ENCODE measurements at places on chromosomes 12 and 14.

- DNase-seq: no peak
Measured at GRCh38 chr12:130783110-130783715, 55.8 kb downstream of the STX2 start.

DNA sequence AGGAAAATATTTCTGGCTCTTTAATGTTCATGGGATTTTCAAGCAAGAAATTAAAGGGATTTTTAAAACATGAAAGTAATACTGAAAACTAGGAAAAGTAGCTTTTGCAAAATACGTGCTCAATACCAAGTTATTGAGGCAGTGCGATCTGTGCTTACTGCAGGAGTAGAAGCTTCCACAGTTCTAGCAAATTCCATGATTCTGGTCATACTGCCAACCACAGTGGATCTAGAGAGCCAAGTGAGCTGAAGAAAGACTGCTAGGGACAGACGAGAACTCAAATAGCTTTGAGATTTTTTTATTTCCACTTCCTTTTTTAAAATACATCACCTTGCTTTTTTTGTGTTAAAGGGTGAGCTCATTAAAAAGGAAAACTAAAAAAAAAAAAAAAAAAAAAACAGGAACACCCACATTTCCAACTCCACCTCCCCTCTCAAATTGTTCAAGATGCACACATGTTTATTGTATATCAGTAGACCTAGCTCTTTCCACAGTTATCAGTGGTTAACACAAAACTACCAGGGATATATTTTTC, 26.2 kb downstream of the EGLN3 start:
- no peak for DNase-seq

- DNase-seq: no peak
Measured at GRCh38 chr12:124392667-124393413, 97.9 kb downstream of the RFLNA start.

- DNase-seq: no peak
Measured at GRCh38 chr12:39814626-39815025, 195.0 kb upstream of the ABCD2 start.

DNA sequence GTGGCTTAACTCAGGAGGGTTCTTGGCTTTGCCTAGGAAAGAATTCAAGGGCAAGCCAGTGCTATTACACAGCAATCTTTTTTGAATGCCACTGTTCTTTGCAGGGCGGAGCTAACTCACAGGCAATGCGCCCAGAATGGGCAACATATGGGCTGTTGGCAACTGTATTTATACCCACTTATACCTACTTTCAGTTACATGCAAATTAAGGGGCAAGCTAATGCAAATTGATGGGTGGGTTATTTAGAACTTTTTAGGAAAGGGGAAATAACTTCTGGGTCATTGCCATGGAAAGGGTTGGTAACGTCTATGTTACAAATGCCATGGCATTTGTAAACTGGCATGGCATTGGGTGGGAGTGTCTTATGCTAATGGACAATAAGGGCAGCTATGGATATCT, 85.4 kb downstream of the C12orf50 start:
- DNase-seq: no peak

GRCh38 chr14:96384053-96384452, 7.9 kb upstream of the AK7 start:
- DNase-seq: no peak

DNA sequence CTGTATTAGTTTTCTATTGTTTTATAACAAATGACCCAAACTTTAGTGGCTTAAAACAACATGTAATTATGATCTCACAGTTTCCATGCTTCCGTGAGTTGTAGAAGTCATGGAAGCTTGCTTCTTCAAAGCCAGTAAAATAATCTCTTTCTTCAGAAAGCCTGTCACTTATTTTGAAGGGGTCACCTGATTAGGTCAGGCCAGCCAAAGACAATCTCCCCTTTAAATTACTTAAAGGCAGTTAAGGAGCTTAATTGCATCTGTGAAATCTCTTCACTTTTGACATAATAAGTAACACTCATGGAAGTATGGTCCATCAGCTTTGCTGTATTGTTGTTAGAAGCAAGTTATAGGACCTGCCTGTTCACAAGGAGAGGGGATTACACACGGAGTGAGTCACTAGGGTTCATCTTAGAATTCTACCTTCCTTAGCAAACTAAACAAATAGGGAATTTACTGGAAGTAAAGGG, 89.8 kb downstream of the FAR2 start:
- no peak for DNase-seq

DNA sequence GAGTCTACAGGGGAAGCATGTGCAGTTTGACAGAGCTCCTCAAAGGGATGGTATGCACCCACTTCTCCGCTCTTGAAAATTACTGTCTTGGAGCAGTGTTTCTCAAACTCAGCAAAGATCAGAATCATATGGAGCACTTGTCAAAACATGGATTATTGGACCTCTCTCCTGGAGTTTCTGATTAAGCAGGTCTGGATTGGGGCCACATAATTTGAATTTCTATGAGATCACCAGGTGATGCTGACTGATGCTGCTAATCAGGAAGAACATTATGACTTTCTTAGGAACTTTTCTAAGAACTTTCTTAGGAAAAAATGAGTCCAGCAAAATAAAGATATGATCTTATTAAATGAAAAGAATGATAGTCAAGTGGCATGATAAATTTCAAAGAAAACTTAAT, 144.3 kb downstream of the CPNE8 start:
- no peak for DNase-seq

DNA sequence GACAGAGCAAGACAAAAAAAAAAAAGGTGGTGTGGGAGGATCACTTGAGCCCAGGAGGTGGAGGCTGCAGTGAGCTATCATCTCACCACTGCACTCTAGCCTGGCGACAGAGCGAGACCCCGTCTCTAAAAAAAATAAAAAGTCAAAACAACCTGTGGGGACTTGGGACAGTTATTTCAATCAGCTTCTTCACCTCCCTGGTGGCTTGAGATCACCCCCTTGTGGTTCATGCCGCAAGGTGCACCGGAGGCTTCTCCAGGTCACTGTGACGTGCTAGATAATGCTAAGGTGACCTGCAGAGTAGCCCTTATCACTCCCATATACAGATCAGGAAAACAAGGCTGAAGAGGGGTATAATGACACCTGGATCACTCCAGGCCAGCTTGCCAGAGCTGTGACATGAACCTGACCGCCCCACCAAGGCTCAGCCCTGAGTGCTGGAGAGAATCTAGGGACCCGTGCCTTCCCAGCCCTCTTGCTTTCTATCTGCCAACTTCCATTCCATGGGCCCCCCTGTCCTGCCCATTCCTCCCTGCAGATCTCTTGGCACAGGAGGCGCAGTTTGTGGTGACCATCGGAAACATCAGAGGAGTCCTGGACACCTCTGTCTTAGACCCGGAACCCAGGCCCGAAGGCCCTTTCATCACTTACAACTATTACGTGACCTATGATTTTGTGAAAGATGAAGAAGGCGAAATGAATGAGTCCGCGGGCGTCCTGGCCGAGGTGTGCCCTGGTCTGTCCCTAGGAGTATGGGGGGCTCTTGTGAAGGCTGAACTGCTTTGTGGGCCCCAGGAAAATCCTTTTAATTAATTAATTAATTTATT, 8.1 kb downstream of the LRRC43 start:
- DNase-seq: peak; percentile 39

GRCh38 chr14:22344673-22345072, 244.4 kb downstream of the DAD1 start:
- DNase-seq: no peak

DNA sequence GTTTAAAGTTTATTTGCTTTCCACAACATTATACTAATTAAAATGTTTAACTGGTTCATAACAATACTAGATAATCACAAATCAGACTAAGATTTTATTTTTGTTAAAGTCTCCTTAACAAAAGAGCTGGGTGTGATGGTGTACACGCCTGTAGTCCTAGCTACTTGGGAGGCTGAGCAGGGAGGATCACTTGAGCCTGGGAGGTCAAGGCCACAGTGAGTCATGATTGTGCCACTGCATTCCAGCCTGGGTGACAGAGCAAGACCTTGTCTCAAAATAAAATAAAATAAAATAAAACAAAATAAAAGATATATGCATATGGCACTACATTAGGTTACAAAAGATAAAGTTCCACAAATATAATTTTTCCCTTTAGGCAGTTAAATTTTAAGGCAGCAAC, 5.6 kb downstream of the MIS18BP1 start:
- DNase-seq: no peak

- DNase-seq: no peak
Measured at GRCh38 chr12:107847430-107847829, 72.9 kb downstream of the ASCL4 start.

Data from activated CD8-positive, alpha-beta memory T cell treated with anti-CD3 and anti-CD28 coated beads for 4 hours (primary cell).